ENCODE measurements at places on chromosomes 5 and 9.

GRCh38 chr5:108003178-108003577 lies 332.4 kb upstream of the EFNA5 start:
- DNase-seq, result peak; percentile 7

- no peak for DNase-seq
Observed at GRCh38 chr9:131104016-131104740, 7.8 kb downstream of the AIF1L start.

GRCh38 chr9:92992549-92992948 lies 45.2 kb downstream of the FGD3 start:
- no peak for DNase-seq

DNA sequence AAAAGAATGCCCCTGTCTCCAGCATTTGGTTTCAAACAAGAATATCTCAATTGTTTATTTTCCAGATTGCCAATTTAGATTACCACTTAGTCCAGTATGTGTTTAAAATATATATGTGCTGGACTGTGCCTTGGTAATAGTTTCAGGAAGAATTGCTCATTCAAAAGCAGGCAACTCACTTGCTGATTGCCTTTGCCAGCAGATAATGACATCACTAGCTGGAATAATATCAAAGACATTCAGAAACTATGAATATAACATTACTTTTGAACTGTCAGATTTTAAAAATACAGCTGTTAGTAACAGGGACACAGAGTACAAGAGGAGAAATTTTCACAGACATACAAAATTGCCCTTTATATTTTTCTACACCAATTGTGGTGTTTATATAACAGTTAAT lies 96.0 kb upstream of the ITGA2 start:
- no peak for DNase-seq
